ENCODE measurements at places on chromosomes 12 and 14. TPM values are rescaled to one million over a fixed set of nuclear protein-coding genes. Genes with fewer than 3 reads are reported as not detected.
A peak's percentile ranks its signal among the peaks of the same experiment; 100 is the strongest.

R3HDM2 gene
- total RNA-seq = 51.4 TPM

GRCh38 chr12:1663440-1664132, 27.3 kb upstream of the ADIPOR2 start:
- no peak for DNase-seq

BATF gene
- total RNA-seq = 171 TPM

DNA sequence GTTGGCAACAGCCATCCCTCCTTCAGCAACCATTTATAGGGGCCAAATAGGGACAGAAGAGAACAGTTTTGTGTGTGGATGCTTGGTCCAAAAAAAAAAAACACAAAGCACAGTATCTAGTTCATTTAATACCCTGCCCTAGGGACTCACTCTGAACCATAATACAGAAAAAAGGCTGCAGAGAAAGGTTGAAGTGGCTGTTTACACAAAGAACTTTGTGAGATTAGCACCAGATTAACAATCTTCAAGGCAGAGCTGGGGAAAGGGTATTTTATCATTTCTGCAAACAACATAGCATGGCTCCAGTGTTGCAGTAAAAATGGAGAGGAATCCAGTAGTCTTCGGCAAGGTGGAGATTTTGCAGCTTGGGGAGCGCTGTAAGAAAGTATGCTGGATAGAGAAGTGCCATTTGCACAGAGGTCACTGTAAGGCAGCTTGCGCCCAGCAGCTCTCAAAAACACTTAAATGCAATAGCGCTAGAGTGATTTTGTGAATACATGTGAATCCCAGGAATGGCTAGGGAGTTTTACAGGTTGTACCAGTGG, 124.2 kb upstream of the PLEKHA5 start:
- no peak for DNase-seq

- no peak for DNase-seq
These were observed 59.4 kb upstream of the AMIGO2 start for GRCh38 chr12:47139000-47139681.

DNA sequence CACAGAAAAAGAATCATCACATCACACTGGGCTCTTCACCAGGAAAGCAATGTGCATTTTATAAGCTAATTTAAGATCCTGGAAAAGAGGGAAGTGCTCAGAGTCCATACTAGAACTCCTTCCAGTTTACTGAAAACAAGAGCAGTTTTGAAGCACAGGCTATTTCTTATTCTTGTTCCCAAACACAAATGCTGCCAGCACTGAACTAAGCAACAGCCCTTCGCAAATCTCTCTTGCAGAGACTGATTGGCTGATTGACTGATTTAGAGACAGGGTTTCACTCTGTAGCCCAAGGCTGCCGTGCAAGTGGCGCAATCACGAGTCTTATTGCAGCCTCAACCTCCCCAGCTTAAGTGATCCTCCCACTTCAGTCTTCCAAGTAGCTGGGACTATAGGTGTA, 44.8 kb downstream of the BCL2L14 start:
- DNase-seq = no peak

CLEC7A gene
- not detected for total RNA-seq

GRCh38 chr12:105329926-105330282, 587 bp upstream of the C12orf75 start:
- DNase-seq = no peak

BTG1 gene
- total RNA-seq = 144 TPM

- peak; percentile 73 for DNase-seq
These were observed 156.3 kb upstream of the PZP start for GRCh38 chr12:9364224-9365176.
